Mucosa of gallbladder (tissue), 1 donor: ENCODE measurements at places on chromosomes 5 and 9. TPM values are rescaled to one million over a fixed set of nuclear protein-coding genes. Genes with fewer than 3 reads are reported as not detected.
A peak's percentile ranks its signal among the peaks of the same experiment; 100 is the strongest.

DNA sequence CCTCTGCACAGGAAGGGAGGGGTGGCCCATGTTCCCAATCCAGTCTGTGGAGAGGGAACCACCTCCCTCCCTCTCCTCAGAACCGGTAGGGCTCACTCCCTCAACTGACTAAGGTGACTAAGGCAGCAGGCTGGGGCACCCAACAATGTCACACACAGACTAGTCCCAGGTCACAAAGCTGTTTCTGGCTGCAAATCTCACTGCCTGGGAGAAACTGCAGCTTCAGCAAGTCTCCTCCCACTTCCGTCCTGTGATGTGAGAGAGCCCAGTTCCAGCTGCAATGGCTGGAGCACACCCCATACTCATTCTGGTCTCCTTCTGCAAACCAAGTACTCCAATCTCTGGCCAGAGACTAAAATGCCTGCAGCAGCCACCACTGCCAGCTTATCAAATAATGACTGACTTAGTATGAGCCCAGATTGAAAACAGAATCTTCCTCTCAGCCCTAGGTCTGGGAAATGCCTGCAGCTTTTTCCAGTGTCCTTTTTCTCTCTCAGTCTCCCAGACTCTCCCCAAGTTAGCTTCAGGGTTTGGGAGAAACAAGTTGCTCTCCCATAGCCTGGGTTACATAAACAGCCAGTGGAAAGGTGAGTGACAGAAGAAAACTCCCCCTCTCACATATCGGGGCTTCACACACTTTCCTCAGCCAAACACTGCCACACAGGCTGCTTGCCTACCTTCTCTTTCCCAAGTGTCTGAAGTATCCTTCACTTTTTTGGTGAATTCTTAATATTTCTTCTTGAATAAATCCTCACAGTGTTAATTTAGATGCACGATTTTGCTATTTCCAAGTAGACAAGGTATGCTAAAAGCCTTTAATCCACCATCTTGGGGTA, 247.4 kb upstream of the RASA1 start:
- peak; percentile 37 for DNase-seq

DNA sequence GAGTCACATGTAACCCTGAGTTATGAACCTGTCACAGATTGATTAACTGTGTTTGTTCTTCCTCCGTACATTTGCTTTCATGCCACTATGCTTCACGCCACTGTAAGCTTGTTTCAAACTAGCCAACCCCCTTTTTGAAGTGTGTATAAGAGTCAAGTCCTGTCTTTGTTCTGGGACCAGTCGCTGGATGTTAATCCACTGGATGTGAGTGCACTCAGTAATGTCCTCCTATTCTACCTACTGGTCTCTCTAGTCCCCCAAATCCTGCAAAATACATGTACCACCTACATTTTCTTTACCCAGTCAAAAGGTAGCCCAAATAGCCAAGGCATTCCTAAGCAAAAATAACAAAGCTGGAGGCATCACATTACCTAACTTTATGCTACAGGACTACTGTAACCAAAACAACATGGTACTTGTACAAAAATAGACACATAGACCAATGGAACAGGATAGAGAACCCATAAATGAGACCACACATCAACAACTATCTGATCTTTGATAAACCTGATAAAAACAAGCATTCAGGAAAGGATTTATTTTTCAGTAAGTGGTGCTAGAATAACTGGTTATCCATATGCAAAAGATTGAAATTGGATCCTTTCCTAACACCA, 1139.1 kb upstream of the SEMA6A start:
- no peak for DNase-seq

DNA sequence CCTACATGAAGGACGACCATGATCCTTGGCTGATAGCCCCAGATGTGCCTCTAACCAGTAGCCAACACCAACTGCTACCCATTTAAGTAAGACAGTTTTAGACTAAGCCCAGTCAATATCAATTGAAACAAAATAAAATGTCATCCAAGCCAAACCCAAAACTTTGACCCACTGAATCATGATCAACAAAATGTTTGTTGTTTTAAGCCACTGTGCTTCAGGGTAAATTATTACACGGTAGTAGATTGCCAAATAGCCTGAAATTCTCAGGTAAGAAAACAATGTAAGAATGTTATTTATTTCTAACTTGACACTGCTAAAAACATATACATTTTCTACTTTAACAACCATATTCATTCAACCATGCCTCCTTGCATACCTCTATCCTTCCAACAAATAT, 105.5 kb upstream of the PAPPA start:
- DNase-seq = no peak

Gene FREM1
- 8.2 TPM for total RNA-seq
